ENCODE measurements at places on chromosomes 7 and 10. TPM values are rescaled to one million over a fixed set of nuclear protein-coding genes. Genes with fewer than 3 reads are reported as not detected.

- H3K27ac ChIP-seq = no peak overlapping the region
- no peaks in the 10 kb centered on the region for H3K27me3 ChIP-seq
- H3K36me3 ChIP-seq = no peaks in the 10 kb centered on the region
- DNase-seq = no peak
- no peak overlapping the region for H3K4me3 ChIP-seq
- H3K4me1 ChIP-seq = peaks cover 12% of the 10 kb centered on the region
These were observed 3.0 kb downstream of the C10orf120 start for GRCh38 chr10:122696687-122697086.

DNA sequence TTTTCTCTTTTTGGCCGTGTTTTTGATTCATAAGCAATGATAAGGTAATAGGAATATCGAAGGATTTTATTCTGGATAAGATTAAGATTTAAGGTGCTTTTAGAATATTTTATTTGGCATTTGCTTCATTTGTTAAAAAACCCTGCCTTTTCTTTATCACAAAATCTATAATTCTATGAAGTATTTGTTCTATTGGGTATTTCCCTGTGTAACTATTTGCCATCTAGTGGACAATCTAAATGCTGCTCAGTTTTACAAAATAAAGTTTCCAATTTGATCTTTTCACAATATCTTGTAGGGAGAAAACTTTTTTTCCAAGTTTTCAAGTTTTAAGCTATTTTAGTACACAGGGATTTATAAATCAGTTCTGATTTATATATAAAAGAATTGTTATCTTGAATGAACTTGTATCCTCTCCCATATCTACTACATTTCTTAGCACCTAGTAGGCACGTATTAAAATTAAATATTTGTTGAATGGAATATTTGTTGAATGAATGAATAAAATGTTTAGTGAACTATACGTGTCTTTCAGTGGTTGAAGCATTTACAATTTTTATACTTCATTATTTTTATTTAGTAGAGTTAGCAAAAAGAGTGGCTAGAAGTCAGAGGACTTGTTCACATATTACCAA lies 26.5 kb downstream of the ANKRD7 start:
- no peak overlapping the region for H3K27ac ChIP-seq
- H3K27me3 ChIP-seq = no peaks in the 10 kb centered on the region
- no peaks in the 10 kb centered on the region for H3K4me1 ChIP-seq
- no peaks in the 10 kb centered on the region for H3K36me3 ChIP-seq

DNA sequence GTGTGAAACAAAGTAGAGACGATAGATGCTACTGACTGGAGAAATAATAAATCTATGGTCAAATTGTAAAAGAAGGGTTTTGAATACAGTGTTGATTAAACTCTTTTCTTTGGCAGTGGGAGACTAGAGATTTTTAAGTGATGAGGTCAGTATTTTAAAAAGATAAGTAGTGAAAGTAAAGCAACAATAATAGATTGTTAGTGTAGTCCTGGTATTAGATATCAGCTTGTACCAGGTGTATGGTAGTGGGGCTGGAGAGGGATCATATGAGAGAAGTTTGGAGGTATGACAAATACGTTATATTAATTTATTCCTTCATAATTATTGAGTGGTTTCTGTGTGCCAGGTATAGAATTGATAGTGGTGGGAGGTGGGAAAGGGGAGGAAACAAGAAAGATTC lies 25.2 kb downstream of the PHTF2 start:
- no peak overlapping the region for H3K4me3 ChIP-seq
- peak overlapping the region; percentile 32 for H3K27ac ChIP-seq
- no peaks in the 10 kb centered on the region for H3K27me3 ChIP-seq
- H3K4me1 ChIP-seq = peaks cover 5% of the 10 kb centered on the region
- DNase-seq = no peak

- peaks cover 44% of the 10 kb centered on the region for H3K4me1 ChIP-seq
- peak; percentile 12 for DNase-seq
- H3K36me3 ChIP-seq = peaks cover 6% of the 10 kb centered on the region
- H3K27ac ChIP-seq = no peak overlapping the region
These were observed 22.3 kb downstream of the PDGFA start for GRCh38 chr7:497346-497745.

DNA sequence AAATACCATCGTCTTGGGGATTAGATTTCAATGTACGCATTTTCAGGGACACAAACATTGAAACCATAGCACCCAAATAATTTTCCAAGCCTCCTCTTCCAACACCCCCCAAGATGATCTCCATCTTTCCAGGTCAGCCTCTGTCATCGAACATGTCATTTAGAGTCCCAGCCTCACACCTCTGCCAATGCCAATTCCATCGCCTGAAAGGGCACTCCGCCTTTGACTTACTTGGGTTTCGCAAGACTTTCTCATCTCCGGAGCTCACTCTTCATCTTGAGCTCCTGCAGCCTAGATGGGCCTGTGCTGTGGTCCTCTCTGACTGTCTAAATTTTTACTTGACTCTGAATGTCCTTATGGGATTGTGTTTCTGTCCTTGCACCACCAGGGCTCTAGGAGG lies 10.4 kb upstream of the FAM241B start:
- H3K27ac ChIP-seq = no peak overlapping the region
- H3K27me3 ChIP-seq = no peaks in the 10 kb centered on the region
- no peaks in the 10 kb centered on the region for H3K36me3 ChIP-seq
- DNase-seq = no peak

DNA sequence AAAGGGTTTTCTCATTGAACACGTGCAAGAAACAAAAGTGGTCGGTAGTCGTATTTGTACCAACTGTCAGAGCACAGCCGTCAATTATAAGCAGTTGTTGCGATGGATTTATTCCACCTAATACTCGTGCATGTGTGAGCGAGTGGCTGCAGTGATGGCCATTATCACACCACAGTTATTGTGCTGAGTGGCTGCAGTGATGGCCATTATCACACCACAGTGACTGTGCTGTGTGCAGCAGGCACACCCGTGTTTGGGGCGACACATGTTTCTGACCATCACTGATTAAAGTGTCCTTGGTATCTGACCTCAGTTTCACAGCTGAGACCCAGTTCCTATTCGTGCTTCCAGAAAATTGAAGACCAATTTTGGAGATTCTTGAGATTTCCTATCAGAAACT lies 142.9 kb upstream of the PFKP start:
- H3K4me3 ChIP-seq = no peak overlapping the region
- peaks cover 4% of the 10 kb centered on the region for H3K4me1 ChIP-seq
- H3K36me3 ChIP-seq = no peaks in the 10 kb centered on the region

- no peak overlapping the region for H3K27ac ChIP-seq
- no peaks in the 10 kb centered on the region for H3K27me3 ChIP-seq
- no peaks in the 10 kb centered on the region for H3K4me1 ChIP-seq
- no peak overlapping the region for H3K4me3 ChIP-seq
These were observed 15.4 kb upstream of the PCLO start for GRCh38 chr7:83178066-83178465.

DNA sequence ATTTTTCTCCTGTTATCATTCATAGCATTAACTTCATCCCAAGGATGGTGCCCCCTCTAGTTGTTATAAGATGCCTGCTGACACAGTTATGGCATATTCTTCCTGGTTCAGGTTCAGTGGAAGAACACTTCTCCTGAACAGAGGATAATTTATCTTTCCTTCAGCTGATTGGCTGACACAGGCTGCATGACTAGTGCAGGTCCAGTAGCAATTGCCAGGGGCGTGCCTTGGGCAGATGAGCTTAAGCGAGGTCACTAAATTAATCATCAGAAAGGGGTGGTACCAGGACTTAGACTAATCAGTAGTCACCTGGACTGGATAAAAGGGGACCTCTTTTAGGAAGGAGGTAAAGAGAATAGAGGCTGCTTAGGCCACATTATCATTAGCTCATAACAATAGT lies 42.3 kb downstream of the BZW2 start:
- no peak overlapping the region for H3K4me3 ChIP-seq
- H3K36me3 ChIP-seq = no peaks in the 10 kb centered on the region
- DNase-seq = no peak
- no peak overlapping the region for H3K27ac ChIP-seq

- H3K4me1 ChIP-seq = no peaks in the 10 kb centered on the region
- H3K36me3 ChIP-seq = no peaks in the 10 kb centered on the region
- H3K27ac ChIP-seq = no peak overlapping the region
These were observed 48.9 kb upstream of the GJD4 start for GRCh38 chr10:35555962-35556930.

GRCh38 chr10:97937928-97938327 lies 88.3 kb downstream of the GOLGA7B start:
- no peak for DNase-seq
- no peaks in the 10 kb centered on the region for H3K36me3 ChIP-seq
- no peaks in the 10 kb centered on the region for H3K27me3 ChIP-seq
- H3K4me1 ChIP-seq = no peaks in the 10 kb centered on the region

GRCh38 chr7:11776039-11776438 lies 56.0 kb downstream of the THSD7A start:
- H3K36me3 ChIP-seq = no peaks in the 10 kb centered on the region
- DNase-seq = no peak
- H3K4me3 ChIP-seq = no peak overlapping the region
- H3K27ac ChIP-seq = no peak overlapping the region

GRCh38 chr10:22617516-22617915 lies 96.9 kb downstream of the PIP4K2A start:
- no peak overlapping the region for H3K4me3 ChIP-seq
- H3K4me1 ChIP-seq = peaks cover 31% of the 10 kb centered on the region
- no peaks in the 10 kb centered on the region for H3K36me3 ChIP-seq
- H3K27ac ChIP-seq = no peak overlapping the region
- no peaks in the 10 kb centered on the region for H3K27me3 ChIP-seq
- DNase-seq = no peak

DNA sequence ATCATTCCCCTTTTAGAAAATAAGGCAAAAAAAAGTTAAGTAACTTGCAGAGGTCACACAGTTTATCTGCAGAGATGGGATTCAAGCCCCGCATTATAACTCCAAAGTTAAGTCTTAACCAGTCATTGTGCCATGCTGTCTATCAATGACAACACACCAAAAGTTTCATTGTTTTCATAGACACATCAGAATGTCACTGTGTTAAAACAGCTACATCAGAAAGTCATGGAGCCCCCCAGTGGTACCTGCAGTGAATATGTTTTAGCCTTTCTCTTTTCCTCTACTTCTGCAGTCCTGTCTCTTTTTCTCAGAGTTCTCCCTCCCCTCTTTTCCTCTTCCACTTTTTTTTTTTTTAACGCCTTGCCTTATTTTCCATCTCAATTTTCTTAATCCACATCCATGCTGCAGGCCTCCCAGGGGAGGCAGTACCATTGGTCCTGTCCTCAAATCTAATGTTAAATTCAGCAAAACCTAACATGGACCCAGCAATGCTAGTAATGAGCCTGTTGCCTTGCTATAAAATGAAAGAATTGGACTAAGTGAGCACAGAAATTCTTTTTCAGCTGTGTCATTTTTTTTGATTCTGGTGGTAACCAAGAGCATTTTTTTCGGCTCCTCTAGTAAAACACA lies 3.8 kb upstream of the NRCAM start:
- H3K36me3 ChIP-seq = no peaks in the 10 kb centered on the region
- no peak overlapping the region for H3K4me3 ChIP-seq
- peak; percentile 44 for DNase-seq
- no peaks in the 10 kb centered on the region for H3K27me3 ChIP-seq
- H3K4me1 ChIP-seq = peaks cover 39% of the 10 kb centered on the region
- H3K27ac ChIP-seq = peak overlapping the region; percentile 80

- no peaks in the 10 kb centered on the region for H3K27me3 ChIP-seq
- H3K27ac ChIP-seq = no peak overlapping the region
- H3K4me3 ChIP-seq = no peak overlapping the region
- no peak for DNase-seq
- peaks cover 17% of the 10 kb centered on the region for H3K4me1 ChIP-seq
These were observed 52.0 kb downstream of the VCL start for GRCh38 chr10:74049955-74050354.

DNA sequence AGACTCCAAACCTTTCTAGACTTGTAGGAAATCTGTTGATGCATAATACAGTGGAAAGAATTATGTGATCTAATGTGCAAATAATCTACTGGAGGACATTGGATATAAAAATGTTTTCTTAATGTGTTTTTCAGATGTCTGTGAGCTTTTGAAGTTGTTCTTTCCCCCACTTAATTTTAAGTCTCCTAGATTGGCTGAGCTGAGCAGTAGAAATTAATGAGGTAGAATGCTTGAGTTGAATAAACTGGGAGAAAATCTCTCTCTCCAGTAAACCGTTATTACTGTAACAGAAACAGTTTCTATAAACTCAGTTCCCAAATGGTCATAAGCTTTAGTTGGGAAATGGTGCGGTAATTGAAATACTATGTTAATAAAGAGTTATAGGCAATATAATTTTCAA lies 15.7 kb downstream of the CSGALNACT2 start:
- no peak overlapping the region for H3K4me3 ChIP-seq
- peaks cover 6% of the 10 kb centered on the region for H3K4me1 ChIP-seq
- no peak overlapping the region for H3K27ac ChIP-seq
- no peak for DNase-seq

GRCh38 chr10:99945263-99945662 lies 64.5 kb downstream of the DNMBP start:
- H3K27me3 ChIP-seq = no peaks in the 10 kb centered on the region
- no peak overlapping the region for H3K4me3 ChIP-seq

GRCh38 chr7:115274-115911 lies 77.0 kb upstream of the FAM20C start:
- peaks cover 8% of the 10 kb centered on the region for H3K4me1 ChIP-seq
- no peaks in the 10 kb centered on the region for H3K27me3 ChIP-seq
- H3K4me3 ChIP-seq = no peak overlapping the region
- peak overlapping the region; percentile 78 for H3K27ac ChIP-seq
- H3K36me3 ChIP-seq = no peaks in the 10 kb centered on the region
- no peak for DNase-seq

GRCh38 chr7:13581097-13581496 lies 408.4 kb downstream of the ETV1 start:
- H3K4me3 ChIP-seq = no peak overlapping the region
- DNase-seq = no peak
- no peak overlapping the region for H3K27ac ChIP-seq
- H3K4me1 ChIP-seq = no peaks in the 10 kb centered on the region
- no peaks in the 10 kb centered on the region for H3K27me3 ChIP-seq

- no peaks in the 10 kb centered on the region for H3K27me3 ChIP-seq
- H3K36me3 ChIP-seq = no peaks in the 10 kb centered on the region
- DNase-seq = no peak
These were observed 1360.1 kb downstream of the REEP3 start for GRCh38 chr10:64881257-64881656.

DNA sequence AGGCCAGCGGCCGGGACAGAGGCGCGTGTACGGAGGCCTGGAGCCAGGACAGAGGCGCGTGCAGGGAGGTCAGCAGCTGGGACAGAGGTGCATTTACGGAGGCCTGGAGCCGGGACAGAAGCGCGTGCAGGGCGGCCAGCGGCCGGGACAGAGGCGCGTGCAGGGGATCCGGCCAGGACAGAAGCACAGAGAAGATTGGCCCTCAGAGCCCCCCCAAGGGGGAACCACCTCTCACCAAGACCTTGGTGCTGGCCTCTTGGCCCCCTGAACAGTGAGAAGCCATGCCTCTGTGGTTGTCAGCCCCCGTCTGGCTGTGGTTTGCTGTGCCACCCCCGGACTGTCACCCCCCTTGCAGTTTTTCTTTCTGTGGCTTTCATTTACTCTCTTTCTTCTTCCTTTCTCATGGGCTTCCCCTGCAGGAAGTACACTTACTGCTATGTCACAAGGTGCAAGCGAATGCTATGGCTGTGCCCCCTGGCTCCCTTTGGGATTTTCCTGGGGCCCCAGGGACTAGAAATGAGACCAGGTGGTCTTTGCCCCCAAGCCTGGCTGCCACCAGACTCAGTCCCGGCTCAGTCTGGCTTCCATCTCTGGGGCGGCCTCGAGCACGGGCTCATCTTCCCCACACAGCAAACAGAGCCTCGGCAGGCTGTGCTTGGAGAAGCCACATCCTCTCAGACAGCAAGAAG lies 41.1 kb downstream of the INSIG1 start:
- no peaks in the 10 kb centered on the region for H3K36me3 ChIP-seq
- H3K27me3 ChIP-seq = no peaks in the 10 kb centered on the region
- no peak overlapping the region for H3K27ac ChIP-seq
- H3K4me1 ChIP-seq = peaks cover 22% of the 10 kb centered on the region

Gene GPR15LG
- not detected for total RNA-seq

Gene SPACDR
- 1.0 TPM for total RNA-seq
